Colonic mucosa (tissue), 4 donors: ENCODE measurements at places on chromosomes 16 and 17. TPM values are rescaled to one million over a fixed set of nuclear protein-coding genes. Genes with fewer than 3 reads are reported as not detected.
A peak's percentile ranks its signal among the peaks of the same experiment; 100 is the strongest.

GRCh38 chr17:8121407-8121680 lies 2.6 kb downstream of the HES7 start:
- DNase-seq: no peak

DNA sequence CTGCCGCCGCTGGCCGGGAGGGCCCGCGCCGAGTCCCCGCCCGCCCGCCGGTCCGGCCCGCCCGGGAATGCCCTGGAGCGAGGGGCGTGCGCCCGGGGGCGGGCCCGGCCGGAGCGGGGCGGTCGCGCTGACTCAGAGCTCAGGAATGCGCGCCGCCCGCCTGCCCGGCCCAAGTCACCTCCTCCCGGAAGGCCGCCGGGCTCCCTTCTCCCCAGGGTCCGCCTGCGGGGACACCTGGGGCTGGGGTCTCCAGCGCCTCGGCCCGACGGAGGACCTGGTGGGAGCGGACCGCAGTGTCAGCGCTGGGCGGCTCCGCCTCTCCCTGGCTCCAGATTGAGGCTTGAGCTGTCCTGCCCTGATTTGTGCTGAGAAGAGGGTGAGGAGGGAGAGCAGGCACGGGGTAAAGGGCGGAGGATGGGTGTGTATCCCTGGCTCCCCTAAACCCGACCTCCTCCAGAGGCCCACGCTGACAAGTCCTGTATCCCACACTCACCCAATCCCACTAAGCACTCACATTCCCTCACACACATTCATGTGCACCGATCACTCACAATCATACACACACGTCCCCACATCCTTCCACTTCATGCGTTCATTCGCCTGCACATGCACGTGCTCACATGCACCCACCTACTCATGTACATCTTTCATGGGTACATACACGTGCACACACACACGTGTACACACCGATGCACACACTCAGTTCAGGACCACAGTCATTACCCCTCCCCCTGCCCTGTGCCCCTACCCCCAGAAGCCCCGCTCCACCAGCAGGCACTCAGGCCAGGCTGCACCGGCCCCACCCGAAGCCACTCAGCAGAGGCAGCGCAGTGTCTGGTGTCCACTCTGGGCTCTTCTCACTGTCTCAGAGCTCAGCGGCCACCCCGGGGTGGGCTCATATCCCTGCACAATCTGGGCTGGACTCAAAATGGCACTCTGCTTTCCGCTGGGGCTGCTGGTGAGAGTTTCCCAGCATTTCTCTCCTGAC lies at the start of gene RHBDF1:
Gene RHBDF1 (minus strand): TSS at position 71 of the 988 bp plus-strand sequence. CDS start 7,616 bp downstream, outside the sequence.
- peak; percentile 73 for DNase-seq

TBC1D3C gene
- total RNA-seq: not detected

KRTAP17-1 gene
- not detected for total RNA-seq

DNA sequence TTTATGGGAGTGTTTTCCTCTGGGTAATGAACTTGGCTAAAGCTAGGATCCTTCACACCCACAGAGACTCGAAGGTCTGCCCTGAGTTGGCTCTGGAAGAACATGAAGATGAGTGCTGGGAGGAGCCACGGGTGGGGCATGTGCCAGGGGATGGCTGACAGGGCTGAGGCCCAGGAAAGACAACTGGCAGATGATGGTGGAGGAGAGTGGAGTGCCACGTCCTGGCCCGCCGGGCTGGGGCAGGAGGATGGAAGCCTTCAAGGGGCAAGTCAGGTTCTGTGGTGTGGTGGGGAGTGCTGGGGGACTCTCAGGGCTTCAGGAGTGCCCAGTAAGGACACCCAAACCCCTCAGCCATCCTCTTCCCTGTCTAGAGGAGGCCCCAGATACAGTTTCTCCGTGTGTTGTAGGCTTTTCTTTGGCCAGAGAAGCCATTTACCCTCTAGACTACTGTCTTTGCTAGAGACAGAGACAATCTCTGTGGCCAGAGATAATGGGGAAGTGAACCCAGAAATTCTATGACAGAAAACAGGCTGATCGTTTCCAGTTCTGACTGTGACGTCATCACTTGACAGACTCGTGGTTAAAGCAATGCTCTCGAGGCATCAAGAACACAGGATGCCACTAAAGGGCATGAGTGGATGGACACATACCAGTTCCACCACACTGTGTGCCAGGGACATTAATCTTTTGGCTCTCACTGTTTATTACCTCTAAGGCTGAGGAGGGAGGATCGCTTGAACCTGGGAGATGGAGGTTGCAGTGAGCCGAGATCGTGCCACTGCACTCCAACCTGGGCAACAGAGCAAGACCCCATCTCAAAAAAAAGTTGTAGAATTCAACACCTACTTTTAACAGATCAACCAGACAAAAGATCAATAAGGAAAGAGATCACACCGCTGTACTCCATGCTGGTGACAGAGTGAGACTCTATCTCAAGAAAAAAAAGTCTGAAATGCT lies 18.6 kb upstream of the SLC5A10 start:
- peak; percentile 45 for DNase-seq

C1QL1 gene
- 1.9 TPM for total RNA-seq

DNA sequence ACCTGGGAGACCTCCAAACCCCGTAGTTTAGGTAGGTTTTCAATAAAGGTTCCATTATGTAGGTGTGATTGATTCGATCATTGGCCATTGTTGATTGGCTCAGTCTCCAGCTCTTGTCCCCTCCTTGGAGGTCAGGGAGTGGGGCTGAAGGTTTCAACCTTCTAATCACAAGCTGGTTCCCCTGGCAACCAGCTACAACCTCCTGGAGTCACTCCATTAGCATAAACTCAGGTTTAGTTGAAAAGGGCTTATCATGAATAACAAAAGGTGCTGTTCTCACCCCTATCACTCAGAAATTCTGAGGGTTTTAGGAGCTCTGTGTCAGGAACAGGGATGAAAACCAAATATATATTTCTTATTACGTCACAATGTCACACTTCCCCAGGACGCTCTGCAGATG lies 28.5 kb downstream of the TMEM132E start:
- DNase-seq: no peak

DNA sequence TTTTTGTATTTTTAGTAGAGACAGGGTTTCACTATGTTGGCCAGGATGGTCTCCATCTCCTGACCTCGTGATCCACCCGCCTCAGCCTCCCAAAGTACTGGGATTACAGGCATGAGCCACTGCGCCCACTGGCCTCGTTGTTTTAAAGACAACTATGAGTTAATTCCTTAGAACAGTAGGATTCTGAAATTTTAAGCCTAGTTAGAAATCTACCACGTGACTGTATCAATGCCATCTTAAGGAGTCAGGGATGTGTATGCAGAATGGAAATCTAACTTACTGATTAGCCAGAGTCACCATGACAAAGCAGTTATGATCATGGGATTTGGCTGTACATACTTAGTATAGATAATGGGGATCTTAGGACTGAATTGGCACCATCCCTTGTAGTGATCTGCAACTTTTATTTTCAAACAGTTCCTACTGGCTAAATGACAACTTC lies 2.8 kb downstream of the CEP20 start:
- DNase-seq: no peak

DNA sequence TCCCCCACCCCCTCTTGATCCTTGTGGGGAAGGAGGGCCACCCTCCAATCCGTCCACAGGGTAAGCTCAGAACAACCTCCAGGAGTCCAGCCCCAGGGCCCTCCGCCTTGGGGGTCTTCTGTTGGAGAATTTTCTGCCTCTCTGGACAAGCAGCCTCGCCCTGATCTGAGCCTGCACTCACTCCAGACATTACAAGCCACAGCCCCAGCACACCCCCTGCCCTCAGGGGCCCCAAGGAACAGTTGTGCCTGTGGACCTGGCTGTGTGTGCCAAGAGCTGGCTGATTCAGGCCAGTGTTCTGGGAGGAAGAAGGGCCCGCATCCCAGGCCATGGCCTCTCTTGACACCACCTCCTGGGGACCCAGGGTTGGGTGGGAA lies 477 bp upstream of the ARHGAP27 start:
- no peak for DNase-seq

SSTR5 gene
- 0.37 TPM for total RNA-seq

AOC3 gene
- total RNA-seq: 28.3 TPM
